Naive thymus-derived CD8-positive, alpha-beta T cell (primary cell): ENCODE measurements at places on chromosomes 2 and 18.

GRCh38 chr2:223262946-223263345 lies 211.0 kb downstream of the KCNE4 start:
- DNase-seq = no peak

DNA sequence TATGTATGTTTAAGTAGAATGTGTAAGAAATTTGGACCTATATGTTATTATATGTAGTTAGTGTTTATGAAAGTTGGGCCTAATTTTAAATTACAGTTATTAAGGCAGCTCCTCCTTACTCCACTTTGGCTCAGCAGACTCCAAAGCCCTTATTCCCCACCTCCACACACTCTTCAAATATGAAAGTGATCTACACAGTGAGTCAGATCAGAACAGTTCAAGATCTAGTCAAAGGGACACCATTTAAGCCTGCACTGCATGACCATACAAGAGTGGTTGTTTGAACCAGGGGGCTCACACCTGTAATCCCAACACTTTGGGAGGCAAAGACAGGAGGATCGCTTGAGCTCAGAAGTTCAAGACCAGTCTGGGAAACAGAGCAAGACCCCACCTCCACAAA lies 21.2 kb upstream of the PMAIP1 start:
- DNase-seq = no peak

GRCh38 chr18:34049511-34049910 lies 175.2 kb downstream of the NOL4 start:
- no peak for DNase-seq

DNA sequence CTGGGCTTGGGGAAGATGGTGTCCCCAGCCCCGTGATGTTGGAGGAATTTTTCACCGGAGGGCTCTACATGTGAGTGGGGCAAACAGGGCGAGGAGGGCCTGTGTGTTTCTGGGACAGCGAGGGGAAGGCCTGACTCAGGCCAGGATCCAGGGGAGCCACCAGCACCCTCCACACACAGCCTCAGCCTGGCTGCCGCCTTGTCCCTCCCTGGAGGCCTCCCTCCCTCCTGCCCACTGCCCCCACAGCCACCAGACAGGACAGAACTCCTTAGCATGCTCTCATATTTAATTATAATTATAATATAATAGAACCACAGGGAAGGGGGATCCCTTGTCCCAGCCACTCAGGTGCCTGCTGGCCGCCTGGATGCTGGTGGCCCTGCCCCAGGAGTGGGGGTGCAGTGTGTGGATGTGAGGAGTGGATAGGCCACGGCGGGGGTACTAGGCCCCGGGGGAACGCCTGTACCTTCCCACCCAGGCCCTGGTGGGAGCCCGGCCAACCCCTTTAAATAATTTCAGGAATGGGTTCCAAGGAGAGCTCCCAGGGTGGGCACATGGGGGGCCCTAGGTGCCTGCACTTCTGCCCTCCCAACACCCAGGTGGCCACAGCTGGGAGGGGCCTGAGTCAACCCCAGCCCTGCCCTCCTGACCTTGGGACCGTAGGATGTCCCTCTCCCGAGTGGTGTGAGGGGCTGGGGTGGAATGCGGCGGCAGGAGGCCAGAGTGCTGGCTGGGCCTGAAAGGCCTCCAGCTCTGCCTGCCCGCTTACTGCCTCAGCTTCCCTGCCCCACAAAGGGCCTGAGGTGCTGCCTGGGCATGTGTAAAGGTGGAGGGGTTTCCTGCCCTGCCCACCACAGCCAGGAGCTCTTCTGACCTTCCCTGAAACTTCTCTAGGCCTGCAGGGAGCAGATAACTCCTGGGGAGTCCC lies 8.8 kb downstream of the PDCD1 start:
- no peak for DNase-seq

DNA sequence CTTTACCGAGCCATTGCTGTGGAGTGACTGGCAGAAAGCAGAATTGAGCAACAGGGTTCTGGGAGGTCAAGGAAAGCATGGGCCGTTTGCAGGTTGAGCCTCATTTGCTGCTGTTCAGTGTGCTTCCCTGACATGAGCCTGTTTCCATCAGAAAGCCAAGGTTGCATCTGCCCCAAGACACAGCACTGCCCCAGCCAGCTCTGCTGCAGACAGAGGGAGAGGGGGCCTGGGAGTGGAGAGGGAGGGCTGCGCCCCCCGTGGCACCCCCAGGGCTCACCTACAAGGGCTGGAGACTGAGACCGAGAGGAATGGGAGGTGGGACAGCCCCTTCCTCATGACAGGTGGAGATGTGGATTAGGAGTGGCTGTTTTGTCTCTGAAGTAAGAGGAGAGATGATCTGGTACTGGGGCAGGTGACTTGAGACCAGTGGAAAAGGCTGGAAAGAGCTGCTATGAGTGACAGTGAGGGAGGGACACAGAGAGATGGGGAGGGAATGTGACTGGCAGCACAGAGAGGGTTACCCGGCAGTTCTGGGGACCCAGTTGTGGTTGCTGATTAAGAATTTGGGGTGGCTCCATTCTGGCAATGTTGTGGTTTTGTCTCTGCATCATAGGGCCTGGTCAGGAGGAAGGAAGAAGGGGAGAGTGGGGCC lies 218.0 kb downstream of the DYSF start:
- no peak for DNase-seq

- DNase-seq = no peak
These were observed 59.6 kb upstream of the SERPINE2 start for GRCh38 chr2:224098481-224099230.

GRCh38 chr2:15608392-15608761 lies 16.7 kb downstream of the DDX1 start:
- DNase-seq = no peak

- DNase-seq = no peak
These were observed 115.2 kb upstream of the EPAS1 start for GRCh38 chr2:46181789-46182530.

DNA sequence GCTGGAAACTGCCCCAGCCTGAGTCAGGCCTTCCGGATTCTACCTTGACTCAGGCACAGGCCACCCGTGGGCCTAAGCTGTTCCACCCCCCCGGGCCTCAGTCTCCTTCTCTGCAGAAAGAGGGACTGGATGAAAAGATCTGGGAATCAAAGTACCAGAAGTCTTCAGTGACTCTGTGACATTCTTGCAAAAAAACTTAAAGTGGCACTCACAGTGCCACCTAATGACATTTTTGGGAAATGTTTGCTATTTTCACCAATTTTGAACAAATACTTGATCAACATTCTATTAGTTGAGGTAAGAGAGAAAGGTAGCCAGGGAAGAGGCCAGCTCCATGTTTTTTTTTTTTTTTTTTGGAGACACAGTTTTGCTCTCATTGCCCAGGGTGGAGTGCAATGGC lies 48.3 kb upstream of the ACAA2 start:
- no peak for DNase-seq
